ENCODE measurements at places on chromosomes 12 and 14. TPM values are rescaled to one million over a fixed set of nuclear protein-coding genes. Genes with fewer than 3 reads are reported as not detected.

The SCNN1A gene
- not detected for total RNA-seq

The ACVRL1 gene
- total RNA-seq = 29.0 TPM

DNA sequence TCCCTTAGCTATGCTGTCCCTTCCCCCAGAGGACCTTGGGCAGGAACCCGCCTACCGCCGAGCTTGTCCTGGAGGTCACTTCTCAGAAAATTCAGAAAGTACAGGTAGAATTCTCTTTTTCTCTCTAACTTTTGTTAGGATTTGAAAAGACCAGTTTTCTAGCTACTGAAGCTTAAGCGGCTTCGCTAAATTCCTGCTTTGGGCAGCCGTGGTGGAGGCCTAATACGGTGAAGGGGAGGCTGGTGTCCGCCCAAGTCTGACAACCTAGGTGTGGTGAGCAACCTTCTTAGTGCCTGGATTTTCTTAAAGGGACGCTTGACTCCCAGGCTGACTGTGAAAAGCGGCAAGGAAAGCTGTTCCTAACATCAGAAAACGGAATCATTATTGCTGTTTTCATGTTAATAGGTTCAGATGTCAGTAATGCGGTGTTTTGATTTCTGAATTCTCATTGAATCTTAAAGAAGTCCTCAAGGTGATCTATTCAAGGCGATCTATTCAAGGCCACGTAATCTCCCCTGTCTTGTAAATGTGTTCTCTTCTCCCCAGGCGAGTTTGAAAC lies 835 bp downstream of the FGD4 start:
- no peaks in the 10 kb centered on the region for H3K36me3 ChIP-seq
- peak overlapping the region; percentile 89 for H3K4me3 ChIP-seq
- no peaks in the 10 kb centered on the region for H3K4me1 ChIP-seq
- no peak for DNase-seq

- H3K27ac ChIP-seq = no peak overlapping the region
- H3K4me1 ChIP-seq = no peaks in the 10 kb centered on the region
- DNase-seq = no peak
- H3K36me3 ChIP-seq = peaks cover 60% of the 10 kb centered on the region
- no peaks in the 10 kb centered on the region for H3K27me3 ChIP-seq
These were observed 22.1 kb downstream of the EMP1 start for GRCh38 chr12:13218641-13219040.

- no peaks in the 10 kb centered on the region for H3K4me1 ChIP-seq
- H3K4me3 ChIP-seq = no peak overlapping the region
- no peak overlapping the region for H3K27ac ChIP-seq
- H3K36me3 ChIP-seq = no peaks in the 10 kb centered on the region
- no peak for DNase-seq
- H3K27me3 ChIP-seq = no peaks in the 10 kb centered on the region
These were observed 1117.0 kb downstream of the FLRT2 start for GRCh38 chr14:86646696-86647690.

DNA sequence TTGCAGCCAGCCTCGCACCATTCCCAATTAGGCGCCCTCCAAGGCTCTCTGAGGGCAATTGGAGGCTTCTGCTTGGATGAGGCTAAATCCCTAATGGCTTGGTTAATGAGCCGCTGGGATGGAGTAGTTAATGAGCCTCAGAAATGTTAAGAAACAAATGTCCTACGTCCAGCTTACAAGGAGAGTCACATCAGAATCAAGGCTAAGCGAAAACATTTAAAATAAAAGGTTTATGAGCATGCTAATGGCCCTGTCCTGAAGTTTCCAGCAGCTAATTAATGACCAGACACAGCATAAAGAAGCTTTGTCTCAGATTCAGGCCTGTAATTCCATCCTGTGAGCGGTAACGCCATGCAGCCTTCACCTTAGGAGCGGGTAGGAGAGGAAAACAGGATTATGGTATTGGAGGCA lies 200.7 kb upstream of the BCL2L14 start:
- no peak for DNase-seq
- no peaks in the 10 kb centered on the region for H3K4me1 ChIP-seq
- H3K4me3 ChIP-seq = no peak overlapping the region
- no peak overlapping the region for H3K27ac ChIP-seq
- H3K27me3 ChIP-seq = no peaks in the 10 kb centered on the region
- H3K36me3 ChIP-seq = peaks cover 16% of the 10 kb centered on the region

Measured in heart left ventricle (tissue), 16 donors.